ENCODE measurements at places on chromosomes 2 and 18.
A peak's percentile ranks its signal among the peaks of the same experiment; 100 is the strongest.

- peak; percentile 6 for DNase-seq
These were observed 10.8 kb downstream of the SPDYA start for GRCh38 chr2:28821295-28821958.

DNA sequence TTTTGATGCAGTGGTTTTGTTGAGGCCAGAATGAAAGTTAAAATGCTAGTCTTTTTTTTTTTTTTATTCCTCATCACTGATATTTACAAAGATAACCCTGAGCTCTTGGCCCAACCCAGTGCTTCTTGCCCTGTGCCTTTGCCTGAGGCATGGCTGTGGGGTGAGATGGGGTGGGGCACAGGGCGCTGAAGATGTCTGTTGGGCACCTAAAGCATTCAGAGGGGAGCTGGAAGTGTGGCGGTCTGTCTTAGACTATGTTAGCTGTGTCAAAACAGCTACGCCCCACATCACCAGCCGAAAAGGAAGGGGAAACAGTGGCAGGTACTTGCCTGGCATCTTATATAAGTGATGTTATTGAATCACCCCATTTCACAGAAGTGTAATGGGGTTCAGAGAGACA lies 20.7 kb downstream of the TOGARAM2 start:
- DNase-seq = no peak

DNA sequence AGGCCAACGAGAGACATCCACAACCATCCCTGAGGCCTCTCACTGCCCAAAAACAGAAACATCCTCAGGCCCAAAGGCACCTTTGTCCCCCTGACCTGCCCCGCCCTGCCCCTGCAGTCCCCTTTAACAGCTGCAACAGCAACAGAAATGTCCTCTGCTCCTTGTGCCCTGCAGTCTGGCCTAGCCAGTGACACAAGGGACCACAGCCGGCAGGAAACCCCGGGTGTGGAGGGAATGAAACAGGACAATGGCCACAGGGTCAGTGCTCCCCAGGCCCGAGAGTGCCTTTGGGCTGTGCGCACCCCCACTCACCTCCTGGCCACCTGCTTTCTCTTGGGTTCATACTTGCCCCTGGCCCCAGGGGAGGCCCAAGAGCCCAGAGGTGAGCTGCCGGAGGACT lies 35.6 kb downstream of the SNED1 start:
- no peak for DNase-seq

GRCh38 chr2:201923436-201924328 lies 110.0 kb upstream of the FZD7 start:
- no peak for DNase-seq

- no peak for DNase-seq
These were observed 131.3 kb downstream of the TPO start for GRCh38 chr2:1544478-1545069.

- DNase-seq = no peak
These were observed 21.5 kb downstream of the MEIS1 start for GRCh38 chr2:66456183-66457041.

GRCh38 chr2:96207774-96208142 lies 869 bp downstream of the STARD7 start:
- no peak for DNase-seq

- no peak for DNase-seq
These were observed 65.6 kb downstream of the MRPS9 start for GRCh38 chr2:105103481-105103880.

GRCh38 chr18:45024357-45025088 lies 343.8 kb downstream of the SETBP1 start:
- DNase-seq = no peak

- no peak for DNase-seq
These were observed 1655.6 kb downstream of the DPP10 start for GRCh38 chr2:116098049-116098448.

GRCh38 chr2:109230941-109231420 lies 102.0 kb downstream of the SH3RF3 start:
- DNase-seq = no peak
